ENCODE measurements at places on chromosomes 7 and 10. TPM values are rescaled to one million over a fixed set of nuclear protein-coding genes. Genes with fewer than 3 reads are reported as not detected.

Gene ATOH7
- not detected for total RNA-seq

Gene VAX1
- not detected for total RNA-seq

Gene TMEM130
- not detected for total RNA-seq

Gene OPN1SW
- not detected for total RNA-seq

Gene CLCN1
- total RNA-seq: 0.38 TPM

Gene AQP1
- total RNA-seq: 192 TPM

Gene TMEM72
- not detected for total RNA-seq

Gene SLC29A3
- 25.8 TPM for total RNA-seq

Gene SFXN2
- total RNA-seq: 8.1 TPM
